ENCODE measurements at places on chromosomes 3 and 15.

DNA sequence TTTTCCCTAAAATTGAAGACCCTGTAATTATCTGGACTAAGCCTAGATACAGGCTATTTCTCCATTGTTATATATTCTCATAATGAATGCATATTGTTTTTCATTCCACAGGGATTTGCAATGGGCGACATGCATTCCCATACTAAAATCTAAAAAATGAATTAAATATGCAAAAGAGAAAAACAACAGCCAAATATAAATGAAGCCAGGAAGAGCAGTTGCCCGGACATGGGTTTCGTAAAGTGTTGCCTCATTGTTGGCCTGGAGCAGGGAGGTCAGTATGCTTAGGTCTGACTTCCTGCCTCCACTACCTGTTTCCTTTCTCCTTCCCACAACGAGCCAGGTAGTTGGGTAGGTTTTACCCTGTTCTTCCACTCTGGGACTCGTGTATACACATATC, 27.1 kb upstream of the SLCO3A1 start:
- no peak for DNase-seq

DNA sequence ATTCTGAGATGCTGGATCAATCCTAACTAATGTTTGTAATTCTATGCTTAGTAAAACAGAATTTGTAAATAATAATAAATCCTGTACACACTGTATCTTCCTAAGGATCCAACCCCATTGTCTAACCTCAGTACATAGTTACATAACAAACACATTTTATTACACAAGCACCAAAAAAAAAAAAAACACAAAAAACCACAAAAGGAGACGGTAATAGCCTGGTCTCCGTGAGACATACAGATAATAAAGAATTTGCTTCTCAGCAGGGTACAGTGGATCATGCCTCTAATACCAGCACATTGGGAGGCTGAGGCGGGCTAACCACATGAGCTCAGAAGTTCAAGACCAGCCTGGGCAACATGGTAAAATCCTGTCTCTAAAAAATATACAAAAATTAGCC, 558.7 kb downstream of the MAGI1 start:
- DNase-seq, result no peak

- DNase-seq, result no peak
Measured at GRCh38 chr15:77864211-77865105, 213.1 kb downstream of the TBC1D2B start.

DNA sequence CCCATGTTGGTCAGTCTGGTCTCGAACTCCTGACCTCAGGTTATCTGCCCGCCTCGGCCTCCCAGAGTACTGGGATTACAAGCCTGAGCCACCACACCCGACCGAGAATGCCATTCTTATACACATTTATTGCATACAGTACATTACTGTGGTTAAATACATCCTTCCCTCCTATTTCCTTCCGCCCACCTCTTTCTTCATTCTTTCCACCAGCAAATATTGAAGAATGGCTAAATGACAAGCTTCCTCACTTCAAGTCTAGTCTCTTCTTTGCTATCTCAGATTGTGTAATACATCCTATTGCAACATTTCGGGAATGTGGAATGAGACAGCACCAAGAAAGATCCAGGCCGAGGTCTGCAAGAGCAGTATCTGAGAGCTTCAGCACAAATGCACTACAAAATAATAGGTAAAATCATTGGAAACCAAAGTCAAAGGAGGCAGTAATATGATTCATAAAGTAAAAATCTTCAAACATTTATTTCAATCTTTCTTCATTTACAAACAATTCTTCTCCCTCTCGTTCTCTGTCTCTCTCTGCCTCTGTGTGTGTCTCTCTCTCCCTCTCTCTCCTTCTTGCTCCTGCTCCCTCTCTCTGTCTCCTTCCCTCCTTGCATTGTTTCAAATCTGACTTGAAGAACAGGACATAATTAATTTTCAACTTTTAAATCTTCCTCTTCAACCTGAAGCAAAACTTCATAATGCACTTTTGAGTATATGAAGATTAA, 94.7 kb upstream of the TGFBR2 start:
- DNase-seq, result no peak

All from NCI-H2171 (cell line).